ENCODE measurements at places on chromosomes 1 and 21.

- no peak for DNase-seq
These were observed 151.5 kb downstream of the SMYD3 start for GRCh38 chr1:246355411-246356230.

- no peak for DNase-seq
These were observed 51.4 kb downstream of the HS2ST1 start for GRCh38 chr1:86965827-86966182.

DNA sequence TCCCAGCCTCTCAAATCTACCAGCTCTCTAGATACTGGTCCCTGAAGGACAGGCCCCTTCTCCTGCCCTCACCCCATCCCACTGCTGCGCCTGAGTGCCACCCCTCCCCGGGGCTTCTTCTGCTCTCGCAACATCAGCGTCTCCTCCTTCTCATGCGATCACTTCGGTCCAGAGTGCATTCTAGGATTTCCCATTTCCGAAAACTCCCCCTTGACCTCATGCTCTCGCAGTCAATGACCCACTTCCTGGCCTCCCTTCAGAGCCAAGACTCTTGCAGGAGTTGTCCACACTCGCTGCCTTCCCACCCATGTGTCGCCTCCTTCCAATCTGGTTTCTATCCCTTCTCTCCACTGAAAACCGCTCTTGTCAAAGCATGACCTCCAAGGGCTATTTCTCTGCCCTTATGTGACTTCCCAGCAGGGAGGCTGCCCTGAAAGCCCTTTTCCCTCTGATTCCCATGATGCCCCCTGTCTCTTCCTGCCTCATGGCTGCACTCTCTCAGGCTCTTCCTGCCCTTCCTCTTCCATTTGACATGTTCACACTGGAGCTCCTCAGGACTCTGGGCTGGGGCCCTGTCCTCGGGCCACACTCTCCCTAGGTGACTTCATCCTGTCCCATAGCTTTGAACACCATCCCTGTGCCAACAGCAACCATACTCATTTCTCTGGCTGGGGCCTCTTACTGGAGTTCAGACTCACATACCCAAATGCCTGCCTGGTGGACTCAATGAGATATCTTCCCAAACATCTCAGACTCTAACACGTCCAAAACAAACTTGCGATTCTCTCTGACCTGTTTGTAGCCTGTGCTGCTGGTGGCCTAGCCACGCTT lies 46.0 kb downstream of the LDLRAD2 start:
- DNase-seq, result no peak

DNA sequence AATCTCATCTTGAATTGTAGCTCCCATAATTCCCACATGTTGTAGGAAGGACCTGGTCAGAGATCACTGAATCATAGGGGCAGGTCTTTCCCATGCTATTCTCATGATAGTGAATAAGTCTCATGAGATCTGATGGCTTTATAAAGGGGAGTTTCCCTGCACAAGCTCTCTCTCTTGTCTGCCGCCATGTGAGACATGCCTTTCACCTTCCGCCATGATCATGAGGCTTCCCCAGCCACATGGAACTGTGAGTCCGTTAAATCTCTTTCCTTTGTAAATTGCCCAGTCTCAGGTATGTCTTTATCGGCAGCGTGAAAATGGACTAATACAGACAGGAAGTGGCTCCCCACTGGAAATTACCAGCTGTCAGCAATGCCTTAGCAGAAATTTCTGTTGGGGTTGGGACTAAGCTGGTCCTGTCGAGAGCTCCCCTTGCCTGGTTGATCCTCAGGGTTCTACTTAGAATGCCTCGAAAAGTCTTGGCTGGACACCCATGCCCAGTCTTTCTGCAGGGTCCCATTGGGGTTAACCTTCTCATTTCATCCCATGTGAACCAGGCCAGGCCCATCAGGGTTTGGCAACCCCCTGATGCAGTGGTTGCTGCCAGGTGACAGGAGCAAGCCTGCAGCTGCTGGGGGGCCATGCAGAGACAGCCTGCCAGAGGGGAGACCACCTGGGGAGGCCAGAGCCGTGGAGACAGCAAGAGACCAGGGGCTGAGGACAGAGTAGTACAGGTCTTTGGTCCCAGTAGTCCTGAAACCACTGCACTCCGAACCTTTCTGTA lies 2.8 kb upstream of the ABCG1 start:
- no peak for DNase-seq

GRCh38 chr21:39631842-39632562 lies 19.3 kb downstream of the B3GALT5 start:
- DNase-seq, result no peak

GRCh38 chr21:45259206-45259840 lies 28.4 kb downstream of the POFUT2 start:
- DNase-seq, result no peak

DNA sequence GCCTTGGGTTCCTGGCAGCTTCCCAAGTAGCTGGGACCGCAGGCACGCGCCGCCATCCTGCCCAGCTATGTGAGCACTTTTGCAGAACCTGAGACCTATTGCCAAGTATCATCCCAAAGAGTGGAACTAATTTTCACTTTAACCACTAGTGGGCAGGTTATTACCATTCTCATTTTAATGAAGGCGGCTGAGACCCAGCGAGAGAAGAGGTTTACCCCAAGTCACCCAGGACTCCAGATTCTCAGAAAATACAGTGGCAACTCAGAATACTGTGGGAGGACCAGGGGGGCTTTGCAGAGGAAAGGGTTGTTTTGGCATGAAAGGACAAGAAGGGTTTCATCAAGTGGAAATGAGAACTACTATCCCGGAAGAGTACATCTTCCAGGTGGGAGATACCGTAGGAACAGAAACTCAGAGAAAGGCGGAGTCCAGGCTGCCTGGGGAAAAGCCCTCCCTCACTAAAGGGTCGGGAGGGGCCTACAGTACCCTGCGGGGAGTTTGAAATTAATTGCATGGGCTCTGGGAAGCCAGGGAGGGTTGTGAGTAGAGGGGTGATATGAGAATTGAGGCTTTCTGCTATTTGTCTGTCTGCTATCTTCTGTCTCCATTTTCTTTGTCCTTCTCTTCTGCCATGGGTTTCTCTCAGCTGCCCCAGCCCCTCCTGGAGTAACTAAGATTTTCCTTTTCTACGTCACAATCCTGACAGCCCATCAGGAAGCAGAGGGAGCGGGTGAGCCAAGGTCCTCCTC lies 7.2 kb upstream of the SEMA4A start:
- no peak for DNase-seq

GRCh38 chr1:193283016-193283415 lies 96.6 kb upstream of the B3GALT2 start:
- DNase-seq, result no peak

GRCh38 chr1:196558411-196558810 lies 49.8 kb downstream of the KCNT2 start:
- no peak for DNase-seq

GRCh38 chr1:65062339-65062738 lies 85.7 kb upstream of the AK4 start:
- DNase-seq, result no peak

GRCh38 chr1:19825298-19825697 lies 10.2 kb upstream of the RNF186 start:
- no peak for DNase-seq

DNA sequence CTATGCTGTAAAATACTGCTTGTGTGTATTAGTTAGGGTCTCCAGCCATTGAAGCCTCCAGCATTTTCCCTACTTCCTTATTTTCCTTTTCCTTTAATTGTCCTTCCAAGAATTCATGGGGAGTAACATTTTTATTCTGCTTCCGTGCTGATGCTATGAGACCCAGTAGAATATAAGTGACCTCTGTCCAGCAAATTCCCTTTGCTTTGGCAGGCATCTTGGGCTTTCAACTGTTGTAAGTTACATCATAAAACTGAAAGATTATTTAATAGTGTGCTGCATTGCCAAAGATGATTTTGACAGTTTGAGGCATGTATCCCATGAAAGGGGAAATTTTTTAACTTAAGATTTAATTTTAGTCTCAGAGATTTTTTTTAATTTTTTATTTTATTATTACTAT lies 48.1 kb upstream of the B3GALT2 start:
- no peak for DNase-seq

GRCh38 chr1:89203166-89203565 lies 4.4 kb upstream of the GBP4 start:
- DNase-seq, result no peak

GRCh38 chr1:198699167-198700015 lies 60.6 kb downstream of the PTPRC start:
- peak; percentile 39 for DNase-seq

GRCh38 chr1:53409233-53409632 lies 50.0 kb upstream of the DMRTB1 start:
- no peak for DNase-seq

GRCh38 chr1:107145637-107146036 lies 4.8 kb downstream of the NTNG1 start:
- DNase-seq, result no peak

DNA sequence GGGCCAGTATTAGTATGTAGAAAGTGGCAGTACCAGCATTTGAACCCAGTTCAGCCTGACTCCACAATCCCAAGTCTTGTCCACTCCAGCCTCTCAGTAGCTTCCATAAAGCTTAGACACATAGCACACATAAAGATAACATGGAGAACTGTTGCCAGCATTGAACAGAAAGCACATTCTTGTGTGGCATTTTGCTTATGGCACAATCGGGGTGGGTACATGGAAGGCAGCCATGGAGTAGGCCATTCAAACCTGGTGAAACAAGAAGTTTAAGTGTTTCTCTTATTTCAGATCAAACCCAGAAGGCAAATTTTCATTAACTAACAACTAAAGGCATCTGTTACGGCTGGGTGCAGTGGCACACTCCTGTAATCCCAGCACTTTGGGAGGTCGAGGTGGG lies 102.7 kb downstream of the HIVEP3 start:
- DNase-seq, result no peak

DNA sequence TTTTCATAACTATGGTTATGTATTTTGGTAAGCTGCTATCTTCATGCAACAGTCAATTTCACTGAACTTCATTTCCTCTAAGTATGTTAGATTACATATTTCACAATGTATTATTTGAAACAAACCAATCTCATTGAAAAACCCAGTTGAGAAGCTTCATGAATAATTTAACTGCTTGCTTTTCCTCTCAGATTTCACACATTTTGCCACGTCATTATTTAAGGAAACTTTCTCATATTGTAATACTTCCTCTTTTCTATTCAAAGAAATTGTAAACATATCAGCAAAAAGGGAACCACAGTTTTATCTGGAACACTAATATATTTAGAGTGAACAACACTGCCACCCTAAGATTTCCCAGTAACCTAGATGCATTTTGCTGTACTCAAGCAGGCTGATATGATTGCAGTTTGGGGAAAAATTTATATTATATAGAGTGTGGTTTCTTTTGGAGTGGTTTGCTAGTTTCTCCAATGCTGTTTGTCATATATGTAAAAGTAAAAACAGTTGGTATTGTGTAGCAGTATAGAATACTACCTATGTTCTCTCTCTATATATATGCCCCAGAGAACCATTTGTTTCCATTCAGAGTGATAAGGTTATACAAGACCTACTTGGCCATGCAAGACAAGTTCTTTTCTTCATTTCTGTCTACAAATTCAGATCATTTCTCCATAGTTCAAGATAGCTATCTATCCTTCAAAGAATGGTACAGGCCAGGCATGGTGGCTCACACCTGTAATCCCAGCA lies 28.4 kb upstream of the AHCTF1 start:
- no peak for DNase-seq

- no peak for DNase-seq
These were observed 710 bp upstream of the PALMD start for GRCh38 chr1:99645203-99645602.

GRCh38 chr1:153922076-153922971 lies 448 bp downstream of the GATAD2B start:
- DNase-seq, result peak; percentile 31

- peak; percentile 39 for DNase-seq
These were observed 1.4 kb upstream of the FOXD2 start for GRCh38 chr1:47436304-47436978.

- no peak for DNase-seq
These were observed 10.8 kb upstream of the BCAR3 start for GRCh38 chr1:93692451-93692861.

DNA sequence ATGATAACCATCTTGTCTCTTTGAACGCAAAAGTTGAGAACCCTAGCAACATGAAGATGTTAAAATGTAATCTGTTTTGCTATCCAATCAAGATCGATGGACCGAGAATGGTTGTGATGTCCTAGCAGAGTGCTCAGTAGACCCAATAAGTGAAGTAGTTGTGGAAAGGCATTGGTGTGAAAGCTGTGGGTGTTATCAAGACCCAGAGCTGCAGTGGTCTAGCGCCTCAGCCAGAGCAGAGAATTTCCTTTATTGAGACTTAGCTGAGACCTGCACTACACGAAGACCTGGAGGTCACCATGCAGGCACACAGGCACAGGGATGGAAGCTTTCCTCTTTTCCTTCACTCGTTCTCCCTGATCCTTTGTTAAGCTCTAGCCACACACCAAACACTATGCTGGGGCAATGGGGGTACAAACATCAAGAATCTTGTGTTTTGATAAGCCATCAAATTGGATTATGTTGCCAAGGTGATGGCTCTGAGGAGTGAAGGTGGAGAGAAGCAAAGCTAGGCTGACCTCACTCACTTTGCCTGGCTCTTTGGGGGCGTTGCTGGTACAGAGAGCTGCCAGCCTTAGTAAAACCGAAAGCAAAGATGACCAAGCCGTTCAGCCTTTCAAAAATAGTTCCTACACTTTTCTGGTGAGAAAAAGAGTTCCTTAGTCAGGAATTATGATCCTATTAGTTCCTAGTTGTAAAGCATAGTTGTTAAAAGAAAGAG lies 24.1 kb downstream of the METTL13 start:
- DNase-seq, result no peak

DNA sequence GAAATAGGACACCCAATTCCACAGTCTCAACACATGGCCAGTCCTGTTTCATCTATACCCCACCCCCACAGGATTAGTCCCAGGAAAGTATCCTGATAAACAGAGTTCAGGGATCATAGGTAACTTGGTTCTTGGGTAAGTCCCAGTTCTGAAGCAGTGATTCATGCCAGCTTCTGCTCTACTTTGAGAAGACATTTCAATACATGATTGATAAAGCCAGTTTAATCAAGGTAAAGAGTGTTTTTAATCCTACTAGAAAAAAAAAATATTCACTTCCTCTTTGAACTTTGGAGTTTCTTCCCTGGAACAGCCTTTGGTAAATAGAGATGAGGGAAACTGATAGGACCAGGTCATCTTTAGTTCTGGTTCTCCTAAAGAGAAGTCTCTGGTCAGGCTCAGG lies 142.4 kb downstream of the TLR5 start:
- no peak for DNase-seq

DNA sequence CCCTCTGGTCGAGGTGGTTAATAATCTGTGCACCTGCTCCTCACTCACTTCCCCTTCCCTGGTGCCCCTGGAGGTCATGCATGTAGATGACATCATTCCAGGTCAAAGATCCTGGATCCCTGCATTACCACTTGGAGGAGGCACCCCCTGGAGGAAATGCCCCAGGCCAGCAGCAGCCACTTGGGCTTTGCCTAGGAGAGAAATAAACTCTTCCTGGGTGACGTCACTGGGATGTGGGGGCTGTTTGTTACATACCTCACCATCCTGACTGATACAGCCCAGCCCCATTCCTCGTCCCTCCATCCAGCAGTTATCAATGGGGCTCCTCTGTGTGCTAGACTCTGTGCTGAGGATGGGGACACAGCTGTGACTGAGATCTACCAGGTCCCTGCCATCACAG lies 433.6 kb downstream of the PTPRU start:
- DNase-seq, result no peak

Data from stimulated activated CD8-positive, alpha-beta memory T cell treated with anti-CD3 and anti-CD28 coated beads, Interleukin-4, amount 100 ng/mL, for 1 hour (primary cell).